ENCODE measurements at places on chromosomes 11 and 22.

- DNase-seq = no peak
Measured at GRCh38 chr11:116176484-116177005, 596.2 kb downstream of the BUD13 start.

- no peak for DNase-seq
Measured at GRCh38 chr11:61340979-61341378, 8.0 kb downstream of the TKFC start.

GRCh38 chr11:78406568-78407196, 10.9 kb downstream of the GAB2 start:
- no peak for DNase-seq

- DNase-seq = no peak
Measured at GRCh38 chr11:9530901-9531625, 42.4 kb upstream of the WEE1 start.

GRCh38 chr11:130646881-130647280, 198.4 kb downstream of the ADAMTS15 start:
- no peak for DNase-seq

- no peak for DNase-seq
Measured at GRCh38 chr11:1308743-1309497, 512 bp downstream of the TOLLIP start.

- DNase-seq = no peak
Measured at GRCh38 chr11:75450236-75450635, 17.2 kb upstream of the KLHL35 start.

- no peak for DNase-seq
Measured at GRCh38 chr11:121555121-121555520, 102.4 kb upstream of the SORL1-AS1 start.

- DNase-seq = no peak
Measured at GRCh38 chr11:130528298-130529261, 80.1 kb downstream of the ADAMTS15 start.
